ENCODE measurements at places on chromosomes 13 and 19.

GRCh38 chr13:111066544-111066943 is 48.6 kb upstream of the ARHGEF7 start:
- DNase-seq = no peak

GRCh38 chr19:46660551-46661019 is 397 bp downstream of the DACT3 start:
- no peak for DNase-seq

DNA sequence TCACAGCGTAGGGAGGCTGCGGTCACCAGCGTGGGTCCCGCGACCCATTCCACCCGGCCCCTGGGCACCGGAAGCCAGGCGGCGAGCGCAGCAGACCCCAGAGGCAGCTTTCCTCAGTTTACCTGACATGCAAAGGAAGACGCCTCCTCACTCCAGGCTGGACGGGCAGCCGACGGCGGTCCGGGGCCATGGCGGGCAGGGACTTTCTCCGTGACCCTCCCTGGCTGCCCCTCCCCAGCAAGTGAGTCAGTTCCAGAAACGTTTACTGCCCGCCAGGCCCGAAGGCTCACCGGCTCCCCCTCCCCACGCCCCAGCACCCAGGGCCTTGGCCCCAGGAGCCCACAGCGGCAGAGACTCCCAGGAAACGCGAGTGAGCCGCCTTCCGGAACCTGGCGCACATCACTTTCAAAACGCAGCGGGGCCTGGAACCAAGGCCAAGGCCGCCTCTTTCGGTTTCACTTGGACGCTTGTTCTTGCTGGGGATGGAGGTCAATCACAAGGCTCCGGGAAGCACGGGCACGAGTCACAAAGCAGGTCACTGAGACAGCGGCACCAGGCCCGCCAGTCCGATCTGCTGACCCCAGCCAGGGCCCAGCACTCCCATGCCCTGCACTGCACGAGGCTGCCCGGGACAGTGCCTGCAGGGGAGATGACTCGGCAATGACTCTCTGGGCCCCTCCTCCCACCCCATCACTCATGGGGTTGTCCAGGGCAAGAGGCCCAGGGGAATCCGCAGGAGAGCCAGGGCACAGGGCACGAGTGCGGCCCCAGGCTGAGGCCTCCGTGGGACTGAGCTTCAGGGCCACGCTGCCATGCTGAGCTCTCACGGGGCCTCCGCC is 5.3 kb downstream of the SBNO2 start:
- DNase-seq = no peak

GRCh38 chr13:81957121-81957520 is 1616.2 kb upstream of the SPRY2 start:
- no peak for DNase-seq

DNA sequence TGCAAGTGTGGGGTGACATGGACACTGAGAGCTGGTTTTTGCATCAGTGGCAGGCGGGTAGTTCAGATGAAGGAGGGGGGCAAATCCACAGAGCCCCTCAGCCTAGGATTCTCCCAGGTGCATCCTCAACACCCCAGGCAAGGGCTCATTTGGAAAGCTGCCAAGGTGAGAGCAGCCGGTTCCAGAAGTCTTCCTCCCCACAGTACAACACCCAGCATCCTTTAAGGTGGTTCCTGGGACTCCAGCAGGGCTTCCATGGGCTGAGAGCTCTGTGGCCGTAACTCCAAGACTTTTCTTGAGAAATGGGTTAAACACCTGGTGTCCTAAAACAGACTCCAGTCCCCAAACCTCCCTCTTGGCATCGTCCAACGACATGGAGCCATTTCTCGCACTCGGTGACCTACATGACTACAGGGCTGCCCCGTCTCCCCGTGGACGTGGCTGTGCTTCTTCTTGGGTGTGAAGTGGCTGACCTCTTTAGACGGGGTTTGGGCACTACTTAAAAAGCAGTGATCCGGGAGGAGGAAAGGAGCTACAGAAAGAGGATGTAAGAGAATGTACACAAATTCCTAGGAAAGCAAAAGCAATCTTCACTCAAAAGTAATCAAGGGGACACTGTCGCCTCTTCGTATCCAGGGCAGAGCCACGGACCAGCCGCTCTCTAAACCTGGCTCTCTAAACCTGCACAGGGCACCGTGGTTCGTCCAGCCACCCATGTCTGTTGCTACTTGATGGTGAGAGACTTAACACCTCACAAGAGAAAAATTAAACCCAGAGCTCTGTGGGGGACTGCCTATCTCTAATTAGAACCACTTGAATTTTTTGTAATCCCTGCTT is 25.5 kb downstream of the RANBP3 start:
- no peak for DNase-seq

- no peak for DNase-seq
Observed at GRCh38 chr13:20964904-20965303, 62.4 kb upstream of the XPO4 start.

GRCh38 chr13:38366954-38367645 is 17.4 kb downstream of the UFM1 start:
- no peak for DNase-seq

- no peak for DNase-seq
Observed at GRCh38 chr13:72530471-72530870, 197.0 kb downstream of the MZT1 start.

GRCh38 chr13:53405616-53406015 is 377.0 kb downstream of the OLFM4 start:
- DNase-seq = no peak

DNA sequence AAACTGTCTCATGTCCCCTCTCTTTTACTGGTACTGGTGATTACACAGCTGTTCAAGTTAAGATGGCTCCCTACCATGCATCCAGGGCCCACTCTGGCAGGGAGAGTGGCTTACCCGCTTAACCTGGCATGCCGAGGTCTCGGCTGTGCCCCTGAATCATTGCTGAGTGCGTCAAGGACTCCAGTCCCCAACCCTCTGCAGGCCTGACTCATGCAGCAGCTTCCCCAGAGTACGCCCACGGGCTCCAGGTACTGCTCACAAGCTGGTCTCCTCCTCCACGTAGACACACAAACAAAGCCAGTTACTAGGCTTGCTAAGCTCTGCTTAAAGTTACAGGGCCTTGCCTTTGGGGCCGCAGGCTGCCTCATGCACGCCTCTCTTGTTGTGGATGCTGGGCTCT is 447.4 kb downstream of the COG6 start:
- no peak for DNase-seq

- DNase-seq = no peak
Observed at GRCh38 chr13:25046985-25047511, 48.9 kb upstream of the PABPC3 start.

DNA sequence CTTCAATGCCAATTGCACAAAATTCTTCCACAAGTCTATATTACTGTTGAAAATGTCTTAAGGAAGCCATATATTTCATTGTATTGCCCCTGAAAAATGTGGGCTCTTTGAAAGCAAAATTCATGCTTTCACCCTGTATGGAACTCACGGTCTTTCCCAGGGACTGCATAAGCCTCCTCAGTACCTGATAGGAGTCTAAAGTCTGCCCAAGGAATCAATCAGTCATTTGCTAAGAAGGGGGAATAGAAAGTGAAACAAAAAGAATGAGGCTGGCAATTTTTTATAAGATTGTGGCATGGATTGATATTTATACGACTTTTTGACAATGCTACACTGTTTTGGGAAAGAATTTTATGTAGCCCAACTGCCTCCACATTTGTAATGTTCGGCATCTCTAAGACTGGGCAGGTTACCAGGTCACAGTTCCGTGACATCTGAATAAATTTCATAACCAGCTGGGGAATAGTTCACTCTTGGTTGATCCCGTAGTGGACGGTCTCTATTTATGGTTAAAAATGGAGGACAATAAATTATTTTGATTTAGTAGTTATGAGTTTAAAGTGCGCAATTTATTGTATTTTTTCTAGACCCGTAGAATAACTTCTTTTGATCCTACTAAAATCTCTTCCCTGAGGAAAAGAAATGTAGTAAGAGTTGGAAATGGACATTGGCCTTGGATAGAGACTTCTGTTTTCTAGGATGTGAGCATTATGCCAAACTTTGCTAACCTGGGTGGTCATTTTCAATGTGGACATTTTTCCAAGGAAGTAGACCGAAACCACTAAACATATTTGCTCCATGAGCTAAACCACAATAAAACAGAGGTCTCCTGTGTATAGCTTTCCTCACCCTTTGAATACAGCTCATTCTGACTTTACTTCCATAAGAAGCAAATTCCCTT is 1585.4 kb downstream of the EFNB2 start:
- DNase-seq = no peak

DNA sequence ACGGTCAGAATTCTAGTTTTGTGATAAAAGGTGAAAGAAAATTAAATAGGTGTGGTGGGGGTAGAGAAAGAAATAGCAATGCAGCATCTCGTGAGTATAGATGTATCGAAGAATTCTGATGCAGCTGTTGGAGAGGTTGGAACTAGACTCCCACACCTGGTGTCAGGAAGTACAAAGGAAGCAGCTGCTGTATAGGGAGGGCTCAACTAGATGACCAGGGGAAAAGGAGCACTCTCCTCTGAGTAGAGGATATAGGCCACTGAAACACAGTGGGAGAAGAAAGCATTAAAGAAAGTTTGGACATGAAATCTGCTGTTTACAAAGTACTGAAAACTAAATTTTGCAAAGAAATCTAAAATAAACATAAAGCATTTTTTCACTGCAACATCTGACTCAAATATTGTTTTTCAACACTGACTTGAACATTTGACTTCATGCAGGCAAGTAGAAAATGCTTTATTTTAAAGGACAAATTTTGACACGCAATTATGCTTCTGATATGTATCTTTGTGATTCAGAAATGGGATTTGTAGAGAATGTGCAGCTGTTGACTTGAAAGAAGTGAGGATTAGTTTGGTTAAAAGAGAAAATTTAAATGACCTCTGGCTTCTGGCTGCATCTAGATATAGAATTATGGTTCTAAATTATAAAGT is 82.2 kb downstream of the MIPEP start:
- DNase-seq = no peak

- no peak for DNase-seq
Observed at GRCh38 chr13:66482836-66483235, 747.3 kb downstream of the PCDH9 start.

- no peak for DNase-seq
Observed at GRCh38 chr19:40367577-40368434, 19.3 kb downstream of the PLD3 start.

- DNase-seq = no peak
Observed at GRCh38 chr19:39082745-39083598, 1.2 kb upstream of the ACP7 start.

DNA sequence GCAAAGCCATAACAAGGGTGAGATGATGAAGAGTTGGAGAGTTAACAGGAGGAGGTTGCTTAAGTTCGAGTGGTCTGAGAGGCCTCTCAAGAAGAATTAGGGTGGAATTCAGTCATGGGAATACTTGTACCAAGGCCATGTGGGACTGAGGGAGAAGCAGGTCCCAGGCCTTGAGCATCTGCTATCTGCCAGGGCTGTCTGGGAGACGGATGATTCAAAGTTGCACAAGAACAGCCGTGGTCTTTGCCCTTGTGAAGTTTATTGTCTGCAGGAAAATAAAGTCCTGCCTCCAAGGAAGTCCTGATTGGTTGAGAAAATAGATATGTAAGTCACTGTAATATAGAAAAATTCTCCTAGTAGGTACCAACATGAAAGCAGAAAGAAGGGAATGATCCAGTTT is 178.8 kb upstream of the RFC3 start:
- DNase-seq = peak; percentile 74

GRCh38 chr13:99374169-99374991 is 67.2 kb upstream of the GPR183 start:
- DNase-seq = no peak

DNA sequence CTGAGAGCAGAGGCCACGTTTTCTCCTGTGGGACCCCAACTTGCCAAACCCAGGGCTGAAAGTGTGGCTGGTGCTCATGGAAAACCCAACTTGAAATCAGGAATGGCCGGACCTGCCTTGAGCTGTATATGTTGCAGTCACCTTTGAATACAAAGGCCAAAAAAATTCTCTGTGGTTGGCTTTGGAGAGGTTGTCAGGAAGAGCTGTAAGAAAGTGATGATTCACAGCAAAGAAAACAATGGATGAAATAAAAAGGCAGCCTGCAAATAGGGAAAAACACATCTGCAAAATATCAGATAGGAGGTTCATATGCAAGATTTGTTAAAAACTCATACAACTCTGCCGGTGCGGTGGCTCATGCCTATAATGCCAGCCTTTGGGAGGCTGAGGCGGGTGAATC is 715.8 kb downstream of the UQCRFS1 start:
- no peak for DNase-seq

DNA sequence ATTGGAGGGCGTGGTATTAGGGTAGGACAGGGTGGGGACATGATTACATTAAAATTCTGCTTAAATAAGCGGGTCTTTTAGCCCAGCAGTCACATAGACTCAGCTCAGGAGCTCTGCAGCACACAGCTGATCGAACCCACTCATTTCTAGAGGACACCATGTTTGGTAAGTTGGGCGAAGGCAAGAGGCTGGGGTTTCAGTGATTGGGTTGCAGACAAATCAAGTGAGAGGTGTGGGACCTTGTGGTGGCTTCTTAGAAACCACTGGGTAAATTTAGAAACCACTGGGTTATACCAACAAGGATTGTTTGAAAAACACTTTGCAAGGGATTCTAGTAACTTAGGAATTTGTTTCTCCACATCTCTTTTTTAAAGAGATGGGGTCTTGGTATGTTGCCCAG is at the start of gene LEUTX:
Gene LEUTX, plus strand, starts transcription at position 92 of the 400 bp plus-strand sequence. Its CDS starts 67 bp downstream, at position 159.
- DNase-seq = no peak

GRCh38 chr19:43572171-43572588 is 3.1 kb downstream of the XRCC1 start:
- no peak for DNase-seq

DNA sequence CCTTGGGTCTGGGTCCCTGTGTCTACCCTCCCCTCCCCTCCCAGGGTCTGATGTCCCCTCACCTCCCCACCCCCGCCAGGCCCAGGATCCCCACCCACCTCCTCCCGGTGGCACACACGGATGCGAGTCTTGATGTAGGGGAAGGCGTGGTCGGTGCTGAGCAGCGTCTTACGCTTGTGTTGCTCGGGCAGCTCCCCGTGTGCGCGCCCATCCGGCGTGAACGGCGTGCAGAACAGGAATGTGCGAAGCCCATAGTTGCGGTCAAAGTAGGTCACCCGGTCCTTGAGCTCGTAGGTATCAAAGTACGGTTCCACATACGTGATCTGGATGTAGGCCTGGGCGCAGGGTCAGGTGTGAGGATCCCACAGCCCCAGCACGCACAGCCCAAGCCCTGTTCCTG is 4.4 kb upstream of the KANK2 start:
- DNase-seq = no peak

DNA sequence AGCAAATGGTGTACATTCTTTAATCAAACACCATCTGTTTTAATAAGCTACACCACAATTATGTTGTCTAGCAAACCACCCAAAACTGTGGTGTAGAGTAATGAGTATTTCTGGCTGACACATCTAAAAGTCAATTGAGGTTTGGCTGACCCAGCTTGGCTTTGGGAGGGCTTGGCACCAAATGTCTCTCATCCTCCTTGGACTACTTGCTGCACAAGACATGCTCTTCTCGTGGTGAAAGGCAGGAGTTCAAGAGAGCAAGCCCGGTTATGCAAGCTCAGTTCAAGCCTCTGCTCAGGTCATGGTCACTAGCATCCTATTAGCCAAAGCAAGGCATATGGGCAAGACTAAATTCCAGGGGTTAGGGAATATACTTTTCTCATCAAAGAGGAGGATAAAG is 37.1 kb downstream of the LACC1 start:
- no peak for DNase-seq

GRCh38 chr19:35017507-35017906 is 12.8 kb upstream of the SCN1B start:
- DNase-seq = no peak

Measured in tibial artery (tissue), 4 donors.